ENCODE measurements at places on chromosomes 6 and 20.

- peak; percentile 27 for DNase-seq
Measured at GRCh38 chr20:48656661-48657211, 171.1 kb downstream of the PREX1 start.

DNA sequence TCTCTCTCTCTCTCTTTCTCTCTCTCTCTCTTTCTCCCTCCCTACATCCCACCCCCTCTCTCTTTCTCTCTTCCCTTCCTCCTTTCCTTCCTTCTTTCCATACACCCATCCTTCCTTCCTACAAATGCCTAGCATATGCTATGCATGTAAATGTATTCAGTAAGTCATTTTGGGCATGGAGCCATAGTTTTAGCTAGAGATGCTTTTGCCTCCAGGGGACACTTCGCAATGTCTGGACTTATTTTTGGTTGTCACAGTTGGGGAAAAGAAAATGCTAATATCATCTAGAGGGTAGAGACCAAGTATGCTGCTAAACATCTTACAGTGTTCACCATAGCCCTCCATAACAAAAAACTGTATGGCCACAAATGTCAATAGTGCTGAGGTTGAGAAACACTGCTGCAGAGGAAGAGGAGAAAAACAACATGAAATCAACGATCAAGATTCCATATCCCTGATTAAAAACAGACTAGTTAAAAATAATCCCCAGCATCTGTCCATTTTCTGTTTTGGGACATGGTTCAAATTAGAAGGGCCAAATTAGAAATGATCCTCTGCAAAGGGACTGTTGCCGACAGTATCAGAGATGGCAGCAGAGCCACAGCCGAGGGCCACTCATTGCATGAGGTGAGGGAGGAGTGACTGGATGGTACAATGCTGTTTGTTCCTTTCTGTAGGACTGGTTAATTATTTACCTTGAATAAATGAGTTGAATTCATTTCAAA, 152.7 kb downstream of the SH3BGRL2 start:
- no peak for DNase-seq

- DNase-seq: no peak
Measured at GRCh38 chr6:139547122-139547776, 172.8 kb upstream of the CITED2 start.

DNA sequence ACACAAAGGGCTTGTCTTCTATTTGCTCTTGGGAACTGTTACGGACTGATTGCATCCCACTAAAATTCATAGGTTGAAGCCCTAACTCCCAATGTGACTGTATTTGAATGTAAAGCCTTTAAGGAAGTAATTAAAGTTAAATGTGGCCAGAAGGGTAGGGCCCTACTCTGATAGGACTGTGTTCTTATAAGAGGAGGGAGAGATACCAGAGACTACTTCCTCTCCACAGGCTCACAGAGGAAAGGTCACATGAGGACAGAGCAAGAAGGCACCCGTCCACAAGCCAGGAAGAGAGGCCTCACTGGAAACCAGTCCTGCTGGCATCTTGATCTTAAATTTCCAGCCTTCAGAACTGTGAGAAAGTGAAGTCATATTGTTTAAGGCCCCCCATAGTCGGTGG, 211.9 kb downstream of the CDH26 start:
- no peak for DNase-seq

DNA sequence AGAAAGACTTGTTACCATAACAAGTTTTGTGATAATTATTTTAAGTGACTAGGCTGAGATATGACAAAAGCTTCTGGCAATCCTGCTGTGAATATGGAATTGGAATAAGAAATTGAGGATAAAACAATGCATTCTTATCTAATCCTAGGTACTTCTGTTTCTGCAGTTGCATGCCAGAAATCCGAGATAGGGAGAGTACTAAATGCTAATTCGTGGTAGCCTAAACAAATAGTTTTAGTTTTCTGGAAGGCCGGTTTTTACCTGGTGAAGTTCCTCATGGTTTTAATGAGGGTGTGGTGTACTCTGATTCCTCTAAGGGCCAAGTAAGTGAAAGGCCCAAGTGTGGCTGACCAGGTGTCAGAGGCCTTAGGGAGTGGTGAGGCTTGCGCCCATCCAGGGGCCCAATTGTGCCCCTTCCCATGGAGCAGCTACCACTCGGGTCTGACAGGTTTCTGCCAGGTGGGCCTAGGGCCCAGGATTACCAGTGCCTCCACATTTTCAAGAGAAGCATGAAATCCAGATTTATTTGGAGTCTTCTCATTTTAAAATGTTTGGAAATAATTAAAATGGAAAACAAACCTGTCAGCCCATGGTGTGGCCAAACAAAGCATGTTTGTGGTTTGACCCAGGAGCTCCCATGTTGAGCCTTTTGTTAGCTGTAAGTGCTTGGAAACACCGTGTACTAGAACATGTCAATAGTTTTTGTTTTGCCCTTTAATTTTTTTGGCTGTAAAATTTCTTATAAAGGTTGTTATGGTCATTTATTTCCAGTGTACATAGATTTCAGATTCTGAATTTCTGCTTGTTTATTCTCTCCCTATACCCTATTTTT, 6.6 kb downstream of the PLCB4 start:
- no peak for DNase-seq

DNA sequence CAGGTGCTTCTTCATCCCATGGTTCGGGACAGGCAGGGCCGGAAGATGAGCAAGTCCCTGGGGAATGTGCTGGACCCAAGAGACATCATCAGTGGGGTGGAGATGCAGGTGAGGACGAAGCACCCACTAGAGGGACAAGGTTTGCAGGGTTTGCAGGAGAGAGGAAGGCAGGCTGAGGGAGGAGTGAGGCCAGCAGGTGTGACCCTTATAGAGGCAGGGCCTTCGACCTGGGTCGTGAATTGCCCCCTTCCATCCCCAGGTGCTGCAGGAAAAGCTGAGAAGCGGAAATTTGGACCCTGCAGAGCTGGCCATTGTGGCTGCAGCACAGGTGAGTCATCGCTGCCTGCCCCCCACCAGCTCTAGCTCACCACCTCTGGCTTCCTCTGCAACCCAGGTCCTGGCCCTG, 8.4 kb downstream of the VARS2 start:
- no peak for DNase-seq

DNA sequence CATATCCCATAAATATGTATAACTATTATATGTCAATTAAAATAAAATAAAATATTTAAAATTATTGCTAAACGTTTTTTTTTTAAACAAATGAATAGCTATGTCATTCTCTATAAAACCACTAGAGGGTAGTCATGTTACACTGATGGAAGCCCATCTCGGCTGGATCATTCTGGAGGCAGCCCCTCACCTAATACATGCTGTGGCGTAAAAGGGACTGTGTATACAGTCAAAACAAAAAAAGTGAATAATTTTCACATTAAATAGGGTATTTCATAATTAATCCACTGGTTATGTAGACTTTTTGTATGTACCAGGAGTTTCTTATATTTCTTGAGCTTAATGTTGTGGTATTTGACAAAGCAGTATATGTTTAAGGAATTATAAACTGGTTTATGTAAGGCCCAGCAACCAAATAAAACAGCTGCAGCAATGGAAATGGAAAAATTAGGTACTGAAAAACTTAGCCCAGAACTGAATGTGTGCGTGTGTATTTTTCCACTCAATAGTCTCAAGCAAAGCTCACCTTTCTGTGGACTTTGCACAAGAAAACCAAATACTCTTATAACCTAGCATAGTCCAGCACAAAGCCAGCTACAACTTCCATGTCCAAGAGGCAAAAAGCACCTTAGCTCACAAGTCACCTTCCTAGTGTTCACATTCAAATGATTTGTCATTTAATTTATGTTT, 81.7 kb downstream of the COL9A1 start:
- DNase-seq: peak; percentile 10

DNA sequence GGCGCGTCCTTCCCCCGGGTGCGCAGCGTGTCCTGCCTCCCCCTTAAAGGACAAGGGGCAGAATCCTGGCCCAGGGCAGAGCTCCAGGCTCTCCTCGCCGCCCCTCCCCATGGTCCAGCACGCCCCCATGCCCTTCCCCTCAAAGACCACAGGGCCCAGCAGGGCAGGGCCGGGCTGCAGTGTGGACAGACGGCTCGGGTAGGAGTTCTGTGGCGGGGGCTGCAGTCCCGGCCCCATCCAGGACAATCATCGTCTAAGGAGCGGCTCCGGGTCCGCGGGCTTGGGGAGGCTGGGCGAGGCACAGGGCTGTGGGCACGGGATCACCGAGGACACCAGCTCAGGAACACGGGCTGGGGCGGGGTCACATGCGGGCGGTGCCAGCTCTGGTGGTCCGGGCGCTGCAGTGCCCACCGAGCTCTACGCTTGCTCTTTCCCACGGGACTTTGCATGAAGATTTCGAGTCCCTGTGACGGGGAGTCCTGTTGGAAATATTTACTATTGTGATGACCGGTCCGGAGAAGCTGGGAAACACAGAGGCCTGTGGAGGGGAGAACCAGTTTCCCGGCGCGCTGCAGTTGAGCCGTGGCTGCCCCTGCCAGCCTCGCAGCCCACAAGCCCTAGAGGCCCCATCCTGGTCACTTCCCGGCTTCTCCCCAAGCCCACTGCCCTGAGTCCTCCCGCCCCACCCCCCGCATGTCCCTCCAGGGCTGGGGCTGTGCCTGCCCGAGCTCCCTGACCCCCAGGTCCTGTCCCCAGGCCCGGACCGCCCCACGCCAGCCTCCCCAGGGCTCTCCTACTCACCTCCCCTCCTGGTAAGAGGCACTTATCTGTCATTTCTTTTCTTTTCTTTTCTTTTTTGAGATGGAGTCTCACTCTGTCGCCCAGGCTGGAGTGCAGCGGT, 20.6 kb downstream of the SLC17A9 start:
- DNase-seq: no peak

GRCh38 chr20:57398231-57398821, 7.1 kb downstream of the RBM38 start:
- DNase-seq: no peak

GRCh38 chr6:25963426-25964123, 973 bp downstream of the TRIM38 start:
- no peak for DNase-seq

DNA sequence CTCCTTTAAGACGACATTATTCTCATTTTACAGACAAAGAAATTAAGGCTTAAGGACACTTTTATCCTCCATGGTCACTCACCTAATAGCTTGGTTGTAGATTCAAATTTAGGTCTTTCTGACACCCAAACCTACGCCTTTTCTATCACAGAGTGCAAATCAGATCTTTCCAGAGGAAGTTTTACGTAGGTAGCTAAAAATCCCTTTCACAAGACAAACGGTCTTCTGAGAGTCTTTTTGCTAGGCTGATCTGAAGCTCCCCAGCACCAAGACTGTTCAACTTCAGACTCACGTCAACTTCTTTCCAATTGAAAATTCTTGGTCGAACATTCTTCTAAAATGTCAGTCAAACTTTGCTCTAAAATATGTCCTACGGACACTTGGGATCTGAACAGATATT, 46.5 kb downstream of the BLOC1S5 start:
- no peak for DNase-seq

DNA sequence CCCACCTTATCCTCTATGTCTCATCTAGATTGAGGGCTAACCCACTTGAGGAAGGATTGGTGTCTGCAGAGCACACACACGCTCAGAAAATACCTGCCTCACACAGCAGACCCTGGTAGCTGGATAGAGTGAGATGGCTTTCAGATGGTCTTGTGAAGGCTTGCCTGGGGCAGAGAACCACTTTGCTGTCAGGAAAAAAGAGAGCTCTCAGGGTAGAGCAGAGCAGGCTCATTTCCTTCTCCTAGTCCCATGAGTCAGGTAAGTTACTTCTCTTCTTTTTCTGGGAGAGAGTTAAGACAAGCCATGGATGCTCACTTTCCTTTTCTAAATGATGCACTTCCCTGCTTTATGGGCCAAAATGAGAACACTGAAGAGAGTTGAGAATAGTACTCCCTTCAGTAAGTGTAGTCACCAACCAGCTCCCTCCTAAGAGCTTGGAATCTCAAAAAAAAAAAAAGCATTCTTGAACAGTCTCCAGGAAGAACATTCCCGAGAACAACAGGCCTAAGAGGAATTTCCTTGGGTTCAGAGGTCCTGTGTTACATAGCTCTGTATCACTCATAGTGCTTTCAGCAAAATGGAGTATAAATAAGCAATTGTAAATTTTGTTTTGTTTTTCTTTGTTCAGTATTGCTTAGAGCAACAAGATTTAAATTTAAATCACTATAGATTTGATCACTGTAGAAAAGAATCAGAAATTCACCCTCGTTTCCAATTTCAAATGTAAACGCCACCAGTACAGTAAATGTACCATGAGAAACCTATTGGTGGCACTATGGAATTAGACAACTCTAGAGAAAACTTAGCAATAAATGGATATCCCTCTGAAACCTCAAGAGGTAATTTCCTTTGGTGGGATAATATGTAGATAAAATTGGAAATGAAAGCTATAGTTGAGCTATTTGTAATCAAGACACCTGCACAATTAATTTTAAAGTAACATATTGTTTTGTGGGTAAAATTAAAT, 530.3 kb downstream of the RFPL4B start:
- peak; percentile 75 for DNase-seq

DNA sequence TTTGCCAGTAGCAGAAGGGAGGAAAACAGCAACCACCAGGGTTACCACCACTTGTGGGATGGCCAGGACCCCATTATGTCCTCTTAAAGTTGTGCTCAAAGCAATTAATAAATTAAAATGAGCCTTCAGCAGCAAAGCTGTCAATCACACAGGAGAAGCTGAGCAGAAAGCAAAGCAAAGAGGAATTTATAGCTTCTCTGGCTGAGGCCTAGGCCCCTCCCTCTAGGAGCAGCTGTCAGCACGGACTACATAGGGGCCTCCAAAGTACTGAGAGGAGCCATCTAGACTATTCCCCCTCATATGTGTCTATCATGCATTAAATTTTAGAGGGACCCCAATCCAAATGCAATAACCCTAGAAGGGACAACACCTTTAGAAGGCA, 6.4 kb downstream of the CCND3 start:
- no peak for DNase-seq
